Natural killer cell treated with Interleukin-12 subunit alpha and Interleukin-12 subunit beta and Interleukin-15 and Interleukin-18, amount 100 ng/mL, for 72 hours (primary cell): ENCODE measurements at places on chromosomes 6 and 20.

- DNase-seq, result no peak
Measured at GRCh38 chr6:159608961-159609651, 83.9 kb downstream of the SOD2 start.

DNA sequence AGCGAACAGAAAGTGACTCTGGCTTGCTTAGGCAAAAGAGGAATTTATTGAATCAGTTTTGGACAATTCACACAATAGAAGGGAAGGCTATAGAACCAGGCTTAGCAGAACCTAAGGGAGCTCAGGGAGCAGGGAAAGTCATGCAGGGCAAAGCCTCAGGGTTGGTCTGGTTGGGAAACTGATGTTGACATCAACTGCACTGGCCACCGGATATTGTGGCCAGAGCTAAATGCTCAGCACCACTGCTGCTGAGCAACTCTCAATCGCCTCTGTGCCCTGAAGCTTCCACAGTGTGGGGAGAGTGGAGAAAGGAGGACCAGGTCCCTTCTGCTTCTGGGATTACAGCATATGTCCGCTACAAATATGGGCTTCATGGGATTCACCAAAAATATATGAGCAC lies 93.3 kb upstream of the GCM1 start:
- no peak for DNase-seq

DNA sequence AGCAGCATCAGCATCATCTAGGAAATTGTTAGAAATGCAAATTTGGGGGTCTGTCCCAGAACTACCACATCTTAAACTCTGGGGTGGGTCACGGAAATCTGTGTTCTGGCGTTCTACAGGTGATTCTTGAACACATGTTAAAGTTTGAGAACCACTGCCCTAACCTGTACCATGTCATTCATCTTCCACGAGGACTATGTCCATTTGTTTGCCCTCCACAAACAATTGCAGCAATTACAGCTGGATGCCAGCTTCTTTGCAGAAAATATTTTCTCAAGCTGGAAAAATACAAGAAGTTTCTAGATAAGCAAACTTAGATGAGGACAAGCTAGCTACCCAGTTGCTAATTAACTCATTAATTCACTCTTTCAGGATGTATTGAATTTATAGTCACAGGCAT lies 54.1 kb downstream of the MAFB start:
- DNase-seq, result no peak

GRCh38 chr6:169890049-169890448 lies 138.6 kb downstream of the ERMARD start:
- no peak for DNase-seq

DNA sequence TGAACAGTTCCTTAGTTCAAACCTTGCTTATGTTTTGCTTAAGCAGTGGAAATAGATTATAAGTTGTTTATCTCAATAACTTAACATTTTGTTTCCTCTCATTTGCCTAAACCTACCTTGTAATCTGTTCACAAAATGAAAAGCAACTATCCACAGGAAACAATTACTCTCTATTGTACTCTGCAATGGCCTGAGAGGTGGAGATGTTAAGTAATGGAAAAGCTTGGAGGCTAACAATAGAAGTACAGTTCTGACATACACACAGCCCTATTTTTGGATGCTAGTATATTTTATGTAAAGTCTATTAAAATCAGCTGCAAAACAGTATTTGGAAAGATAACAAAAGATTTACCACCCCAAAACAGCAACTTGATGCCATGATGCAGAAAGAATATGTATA lies 82.1 kb downstream of the TINAG start:
- no peak for DNase-seq

GRCh38 chr6:87772597-87773530 lies 70.8 kb upstream of the AKIRIN2 start:
- no peak for DNase-seq

GRCh38 chr6:104640150-104640700 lies 219.5 kb downstream of the HACE1 start:
- DNase-seq, result no peak

DNA sequence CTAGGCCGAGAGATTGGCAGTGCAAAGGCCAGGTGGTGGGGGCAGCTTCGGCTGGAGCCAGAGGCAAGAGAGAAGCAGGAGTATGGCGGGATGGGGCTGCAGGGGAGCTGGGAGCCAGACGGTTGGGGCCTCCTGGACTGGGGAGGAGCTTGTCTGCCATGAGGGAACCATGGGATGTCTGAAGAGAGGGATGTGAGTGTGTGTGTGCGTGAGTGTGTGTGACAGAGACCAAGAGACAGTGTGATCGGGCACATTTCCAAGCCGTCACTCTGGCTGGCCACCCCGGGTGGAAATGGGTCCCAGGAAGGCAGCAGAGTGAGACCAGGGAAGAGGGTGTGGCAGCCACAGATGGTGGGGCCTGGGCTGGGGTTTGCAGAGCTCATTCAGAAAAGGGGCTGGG lies 13.8 kb downstream of the PHACTR3 start:
- no peak for DNase-seq

GRCh38 chr6:161218222-161218621 lies 55.6 kb downstream of the AGPAT4 start:
- DNase-seq, result no peak

DNA sequence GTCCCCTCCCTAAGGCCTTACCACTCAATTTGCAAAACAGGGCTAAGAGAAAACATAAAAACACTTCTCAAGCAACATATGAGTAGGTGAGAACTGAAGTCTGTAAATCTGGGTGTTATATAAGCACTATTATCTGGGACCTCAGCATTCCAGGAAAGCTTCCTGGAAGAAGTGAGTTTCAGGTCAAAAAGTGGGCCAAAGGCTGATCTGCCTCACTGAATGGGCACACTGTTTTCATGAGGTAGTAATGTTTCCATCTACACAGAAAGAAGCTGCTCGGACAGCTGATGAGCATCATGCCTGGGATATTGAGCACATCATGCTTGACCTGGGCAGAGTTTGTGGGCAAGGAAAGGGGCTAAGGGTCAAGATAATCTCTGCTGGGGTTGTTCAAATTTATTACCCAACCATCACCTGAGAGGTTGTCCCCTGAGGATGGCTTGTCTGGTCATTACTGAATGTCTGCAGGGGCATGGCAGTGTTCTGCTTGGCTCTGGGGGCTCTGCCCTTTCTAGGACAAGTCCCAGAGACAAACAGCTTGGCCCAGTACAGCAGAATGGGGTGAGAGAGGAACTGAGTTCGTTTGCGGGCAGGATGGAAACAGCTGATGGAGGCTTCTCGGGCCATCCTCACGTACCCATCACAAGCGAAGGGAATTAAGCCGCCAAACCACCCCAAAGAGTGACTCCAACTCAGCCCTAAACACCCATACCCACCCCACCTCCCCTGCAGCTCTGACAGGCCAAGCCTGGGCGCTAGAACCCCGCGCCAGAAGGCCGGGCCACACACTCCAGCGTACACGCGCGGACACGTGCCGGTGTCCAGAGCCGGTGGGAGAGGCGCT lies 1.2 kb upstream of the SYNJ2 start:
- no peak for DNase-seq

DNA sequence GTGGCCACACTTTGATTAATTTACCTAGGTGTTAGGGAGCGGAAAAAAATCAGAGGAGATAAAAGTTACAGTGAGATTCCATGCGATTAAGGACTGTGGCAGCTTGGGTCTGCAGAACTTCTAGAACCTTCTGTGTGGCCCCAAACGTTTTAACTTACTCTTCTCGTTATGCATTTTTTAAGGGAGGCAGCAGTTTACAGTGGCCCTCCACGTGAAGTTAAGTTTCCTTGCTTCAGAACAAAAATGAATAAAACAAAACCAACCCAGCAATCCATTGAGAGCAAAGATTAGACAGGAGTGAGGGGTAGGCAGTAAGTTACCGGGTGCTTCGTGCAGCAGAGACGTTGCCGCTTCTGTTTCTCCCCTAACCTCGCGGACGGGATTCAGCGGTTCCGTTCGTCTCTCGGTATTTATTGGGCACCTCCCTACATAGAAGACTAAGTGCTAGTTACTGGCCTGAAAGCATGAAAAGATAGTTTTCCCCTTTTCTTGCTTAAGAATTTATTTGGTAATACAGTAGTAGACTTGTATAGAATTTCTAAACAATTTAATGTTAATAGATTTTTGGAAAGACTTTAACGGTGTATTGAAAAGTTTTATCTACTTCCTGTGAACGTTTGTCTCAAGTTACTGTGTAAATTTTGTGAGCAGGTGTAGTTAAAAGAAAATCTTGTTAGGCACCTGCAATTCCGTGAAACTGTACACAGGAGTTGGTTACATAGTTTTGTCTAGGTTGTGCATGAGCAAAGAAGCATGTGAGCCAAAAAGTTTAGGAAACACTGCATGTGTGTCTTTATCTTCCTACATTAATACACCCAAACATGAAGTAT lies 1.1 kb downstream of the BAG2 start:
- no peak for DNase-seq

DNA sequence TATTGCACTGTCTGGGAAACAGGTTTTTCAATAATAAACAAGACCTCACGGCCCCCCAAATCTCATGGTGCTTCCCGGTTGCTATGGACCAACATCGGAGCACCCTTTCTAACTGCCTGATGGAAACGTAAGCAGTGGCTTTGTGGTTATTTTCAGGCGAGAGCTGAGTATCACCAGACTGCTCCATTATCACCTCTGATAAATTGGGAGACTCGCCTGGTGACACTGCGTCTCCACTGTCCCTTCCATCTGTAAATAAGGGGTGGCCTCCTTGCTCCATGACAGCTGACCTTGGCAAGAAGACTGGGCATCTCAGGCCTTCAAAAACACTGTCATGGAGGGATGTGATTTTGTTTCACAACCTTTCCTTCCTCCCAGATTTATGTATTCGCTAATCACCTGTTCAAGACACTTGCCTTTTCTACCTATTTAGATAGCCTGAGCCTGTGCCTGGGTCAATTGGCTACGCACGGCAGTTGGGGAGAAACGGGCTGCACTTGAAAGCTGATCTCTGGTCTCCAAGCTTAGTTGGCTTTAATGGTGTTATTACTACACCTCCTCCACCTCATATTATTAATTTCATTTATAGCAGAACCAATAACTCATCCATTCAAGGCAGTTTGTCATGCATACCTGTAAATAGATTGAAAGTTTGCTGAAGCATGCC lies 17.7 kb upstream of the CDH4 start:
- DNase-seq, result no peak
